ENCODE measurements at places on chromosomes 11 and 22.

DNA sequence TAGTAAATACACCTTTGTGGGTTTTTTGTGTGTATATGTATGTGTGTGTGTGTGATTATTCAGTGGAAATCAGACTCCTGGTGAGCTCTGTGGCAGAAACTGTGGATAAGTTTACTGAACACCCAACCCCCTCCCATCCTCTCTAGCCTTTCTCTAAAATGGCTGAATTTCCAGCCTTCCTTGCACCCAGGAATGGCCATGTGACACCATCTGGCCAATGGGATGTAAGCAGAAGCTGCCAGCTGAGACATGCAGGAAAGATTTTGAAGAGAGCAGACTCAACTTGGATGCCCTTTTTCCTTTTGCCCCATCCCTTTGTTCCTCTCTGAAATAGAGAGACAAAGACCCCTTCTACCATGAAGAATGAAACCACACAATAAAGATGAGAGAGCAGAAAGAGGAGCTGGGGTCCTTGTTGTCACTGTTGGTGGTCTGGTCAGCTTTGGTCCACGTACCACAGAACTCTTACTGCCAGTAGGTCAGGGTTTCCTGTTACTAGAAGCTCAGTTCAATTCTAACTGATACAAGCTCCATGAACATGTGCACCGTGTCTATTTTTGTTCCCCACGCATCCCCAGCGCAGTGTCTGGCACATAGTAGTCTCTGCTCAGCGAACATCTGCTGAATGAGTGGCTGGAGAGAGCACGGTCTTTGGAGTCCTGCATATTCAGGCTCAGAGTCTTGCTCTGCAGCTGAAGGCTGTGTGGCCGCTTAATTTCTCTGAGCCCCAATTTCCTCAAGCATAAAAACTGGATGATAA is 57.5 kb downstream of the SEZ6L start:
- DNase-seq, result no peak

- DNase-seq, result no peak
Measured at GRCh38 chr11:120815319-120816100, 208.4 kb upstream of the TBCEL start.

DNA sequence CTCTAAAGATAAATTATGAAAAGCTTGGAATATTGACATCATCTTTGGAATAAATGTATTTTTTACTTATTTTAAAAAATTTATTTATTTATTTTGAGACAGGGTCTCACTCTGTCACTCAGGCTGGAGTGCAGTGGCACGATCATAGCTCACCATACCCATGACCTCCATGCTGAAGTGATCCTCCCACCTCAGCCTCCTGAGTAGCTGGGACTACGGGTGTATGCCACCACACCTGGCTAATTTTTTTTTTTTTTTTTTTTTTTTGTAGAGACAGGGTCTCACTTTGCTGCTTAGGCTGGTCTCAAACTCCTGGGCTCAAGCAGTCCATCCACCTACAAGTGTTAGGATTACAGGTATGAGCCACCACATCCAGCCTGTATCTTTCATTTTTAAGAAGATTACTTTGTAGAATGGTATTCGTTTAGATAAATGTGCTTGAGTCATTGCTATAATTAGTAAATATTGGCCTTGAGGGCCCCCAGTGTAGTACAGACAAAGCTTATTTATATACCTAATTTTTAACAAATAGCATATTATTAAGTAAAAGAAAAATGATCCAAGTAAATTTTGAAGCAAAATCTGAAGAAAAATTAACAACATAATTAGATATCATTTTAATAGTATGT is 8.5 kb downstream of the SWAP70 start:
- DNase-seq, result peak; percentile 17

DNA sequence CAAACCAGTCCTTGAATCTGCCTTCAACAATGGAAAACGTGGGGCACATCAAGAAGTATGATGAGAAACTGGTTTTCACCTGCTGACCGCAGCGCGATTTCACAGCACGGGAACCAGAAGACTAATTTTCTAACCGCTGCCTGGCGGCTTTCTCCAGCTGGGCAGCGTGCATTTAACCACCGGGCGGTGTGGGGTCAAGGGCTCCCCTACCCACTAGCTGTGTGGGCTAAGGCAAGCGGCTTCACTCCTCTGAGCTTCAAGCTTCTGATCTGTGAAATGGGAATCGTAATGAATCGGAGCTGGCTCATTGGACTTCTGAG is 4.2 kb downstream of the SHANK2 start:
- no peak for DNase-seq

DNA sequence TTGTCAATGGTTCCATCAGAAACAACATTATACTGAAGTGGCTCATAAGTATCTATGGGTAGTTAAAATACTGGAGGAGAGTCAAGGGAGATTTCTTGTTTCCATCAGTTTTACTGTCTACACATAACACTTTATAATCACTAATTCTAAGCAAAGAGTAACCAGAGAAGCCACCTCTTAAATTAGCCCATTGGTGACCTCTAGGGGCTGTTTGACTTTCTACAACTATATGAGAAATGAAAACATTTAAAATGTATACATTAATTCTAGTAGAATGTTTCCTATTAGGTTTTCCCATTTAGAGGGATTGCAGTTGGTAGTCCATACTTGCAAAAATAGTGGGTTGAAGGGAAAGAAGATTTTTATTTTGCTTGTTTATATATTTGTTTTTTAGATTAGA is 504.3 kb downstream of the FAM181B start:
- DNase-seq, result no peak

GRCh38 chr11:19326499-19326898 is 85.8 kb upstream of the E2F8 start:
- no peak for DNase-seq

DNA sequence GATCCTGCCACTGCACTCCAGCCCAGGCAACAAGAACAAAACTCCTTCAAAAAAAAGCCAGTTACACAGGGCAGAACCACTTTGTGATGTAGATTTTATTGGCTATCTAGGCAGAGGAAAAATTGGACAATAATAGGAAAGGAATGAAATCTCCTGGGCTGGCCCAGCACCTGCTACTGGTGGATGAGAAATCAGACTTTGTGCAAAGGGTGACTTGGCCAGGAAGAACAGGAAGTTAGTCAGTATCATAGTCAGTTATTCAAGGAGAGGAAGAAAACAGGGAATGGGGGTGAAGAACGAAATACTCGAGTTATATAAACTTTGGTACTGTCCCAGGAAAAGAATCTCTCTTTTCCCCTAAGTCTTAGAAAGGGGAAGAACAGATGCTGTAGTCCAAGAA is 11.0 kb upstream of the SPTBN2 start:
- DNase-seq, result no peak

DNA sequence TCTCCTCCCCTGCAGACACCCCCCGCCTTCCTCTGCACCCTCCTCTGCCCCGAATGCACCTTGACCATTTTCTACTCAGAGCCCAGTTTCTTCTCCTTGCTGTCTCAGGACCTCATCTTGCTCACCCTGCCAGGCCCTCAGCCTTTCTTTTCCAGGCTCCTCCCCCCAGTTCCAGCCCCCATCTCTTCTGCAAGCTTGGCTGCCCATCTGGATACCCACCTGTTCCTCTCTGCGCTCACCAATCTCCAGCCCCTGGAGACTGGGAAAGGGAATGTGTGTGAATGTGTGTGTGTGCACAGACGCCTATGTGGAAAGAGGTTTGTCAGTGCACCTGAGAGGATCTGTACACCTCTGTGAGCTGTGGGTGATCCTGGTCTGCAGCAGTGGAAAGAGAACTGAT is 36.4 kb downstream of the SLC22A12 start:
- no peak for DNase-seq

GRCh38 chr11:46553814-46554212 is 40.0 kb downstream of the AMBRA1 start:
- no peak for DNase-seq
